NCI-H1930 (cell line): ENCODE measurements at places on chromosomes 4 and X.

DNA sequence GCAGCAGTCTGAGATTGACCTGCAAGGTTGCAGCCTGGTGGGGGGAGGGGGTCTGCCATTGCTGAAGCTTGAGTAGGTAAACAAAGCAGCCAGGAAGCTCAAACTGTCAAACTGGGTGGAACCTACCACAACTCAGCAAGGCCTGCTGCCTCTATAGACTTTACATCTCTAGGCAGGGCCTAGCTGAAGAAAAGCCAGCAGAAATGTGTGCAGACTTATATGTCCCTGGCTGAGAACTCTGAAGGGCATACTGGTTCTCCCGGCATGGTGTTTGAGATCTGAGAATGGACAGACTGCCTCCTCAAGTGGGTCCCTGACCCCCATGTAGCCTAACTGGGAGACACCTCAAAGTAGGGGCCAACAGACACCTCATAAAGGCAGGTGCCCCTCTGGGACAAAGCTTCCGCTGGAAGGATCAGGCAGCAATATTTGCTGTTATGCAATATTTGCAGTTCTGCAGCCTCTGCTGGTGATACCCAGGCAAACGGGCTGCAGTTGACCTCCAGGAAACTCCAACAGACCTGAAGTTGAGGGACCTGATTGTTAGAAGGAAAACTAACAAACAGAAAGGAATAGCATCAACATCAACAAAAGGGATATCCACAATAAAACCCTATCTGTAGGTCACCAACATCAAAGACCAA lies 167.6 kb downstream of the GC start:
- no peak for DNase-seq

DNA sequence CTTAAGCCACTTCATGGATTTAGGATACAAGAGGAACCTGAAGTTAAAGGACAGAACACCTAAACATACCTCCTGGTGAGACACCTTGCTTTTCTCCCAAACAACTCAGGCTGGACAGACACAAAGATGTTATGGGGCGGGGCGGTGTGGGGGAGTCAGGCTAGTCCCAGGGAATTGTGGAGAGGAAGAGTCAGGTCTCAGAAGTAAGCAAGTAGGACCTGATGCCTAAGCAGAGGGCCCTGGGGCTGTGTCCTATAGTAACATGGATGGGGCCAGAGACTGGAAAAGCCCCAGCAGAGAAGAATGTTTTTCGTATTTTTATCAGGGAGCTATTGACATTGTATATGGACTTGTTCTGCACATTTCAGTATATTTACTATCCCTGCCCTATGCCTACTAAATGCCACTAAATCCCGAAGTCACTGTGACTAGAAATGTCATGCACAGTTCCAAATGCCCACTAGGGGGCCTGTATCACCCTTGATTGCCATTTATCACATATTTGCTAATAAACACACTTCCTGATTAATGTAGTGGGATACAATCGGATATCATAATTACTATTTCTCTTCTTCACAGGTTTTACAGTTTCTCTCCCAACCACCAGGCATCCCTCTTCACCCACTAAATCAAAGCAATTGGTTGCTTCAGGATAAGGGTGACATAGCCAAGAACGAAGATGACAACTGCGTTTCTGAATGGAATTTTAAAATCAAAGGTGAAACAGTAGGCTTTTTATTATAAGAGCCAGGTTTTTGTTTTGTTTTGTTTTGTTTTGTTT lies 23.8 kb upstream of the ARHGAP10 start:
- no peak for DNase-seq

GRCh38 chrX:12977761-12978204 lies 2.9 kb downstream of the TMSB4X start:
- no peak for DNase-seq

- no peak for DNase-seq
These were observed 446 bp upstream of the UBE2A start for GRCh38 chrX:119573840-119574393.

GRCh38 chr4:33134366-33134765 lies 2414.2 kb downstream of the PCDH7 start:
- no peak for DNase-seq

DNA sequence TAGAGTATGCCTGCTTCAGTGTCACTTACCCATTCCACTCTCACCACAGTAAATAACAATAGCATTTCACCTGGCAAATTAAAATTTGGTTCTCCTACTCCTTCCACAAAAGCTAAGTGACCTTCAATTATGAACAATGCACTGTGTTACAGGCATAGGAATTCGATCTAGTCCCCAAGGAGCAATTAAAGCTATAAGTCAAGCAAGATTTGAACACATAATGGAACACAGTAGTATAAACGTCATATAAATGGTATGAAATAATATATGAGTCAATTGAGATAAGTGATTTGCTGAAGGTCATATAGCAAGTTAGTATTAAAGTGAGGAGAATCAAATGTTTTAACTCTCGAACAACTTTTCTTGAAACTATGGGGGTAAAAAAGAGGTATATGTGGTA lies 65.8 kb downstream of the ARAP2 start:
- DNase-seq = no peak

GRCh38 chr4:151227172-151227571 lies 49.8 kb upstream of the PRSS48 start:
- DNase-seq = no peak

- no peak for DNase-seq
These were observed 54.0 kb downstream of the SLC9A7 start for GRCh38 chrX:46704767-46705386.

DNA sequence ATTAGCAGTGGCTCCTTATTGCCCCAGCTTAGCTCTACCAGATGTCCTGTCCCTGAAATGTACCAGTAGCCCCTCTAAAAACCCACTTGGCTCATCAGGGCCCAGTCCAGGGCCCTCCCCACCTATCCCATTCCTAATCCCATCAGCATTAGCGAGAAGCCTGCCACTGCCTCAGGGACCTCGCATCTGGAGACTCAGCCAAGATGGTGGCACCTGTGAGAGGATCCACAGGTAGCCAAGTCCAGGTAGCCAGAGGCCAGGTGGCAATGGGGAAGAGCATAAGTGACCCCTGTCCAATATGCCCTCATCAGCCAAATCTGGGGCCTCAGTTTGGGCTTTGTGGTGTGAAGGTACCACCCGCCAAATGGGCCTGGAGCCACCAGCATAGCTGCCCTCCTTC lies 97.7 kb downstream of the MAMLD1 start:
- DNase-seq = no peak

- no peak for DNase-seq
These were observed 30.2 kb upstream of the NKRF start for GRCh38 chrX:119636419-119636818.

- no peak for DNase-seq
These were observed 950.2 kb upstream of the TENM3 start for GRCh38 chr4:181293014-181293413.

DNA sequence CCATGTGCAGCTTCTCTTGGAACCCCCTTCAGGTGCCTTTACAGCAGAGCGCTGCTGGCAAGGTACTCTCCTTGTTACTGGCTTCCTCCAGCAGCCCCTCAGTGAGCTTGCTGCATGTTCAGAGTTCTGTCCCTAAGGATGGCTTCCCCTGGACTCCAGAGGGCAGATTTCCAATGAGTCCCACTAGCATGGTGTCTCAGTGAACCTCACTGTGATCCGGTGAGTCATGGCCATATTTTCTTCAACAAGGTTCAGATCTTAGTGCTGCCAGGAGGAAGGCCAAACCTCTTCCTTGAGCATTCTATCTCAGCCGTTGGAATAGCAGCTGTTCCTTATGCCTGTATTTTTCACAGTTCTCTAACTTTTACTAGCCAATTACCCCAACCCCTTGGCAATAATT lies 98.8 kb downstream of the CASK start:
- no peak for DNase-seq

DNA sequence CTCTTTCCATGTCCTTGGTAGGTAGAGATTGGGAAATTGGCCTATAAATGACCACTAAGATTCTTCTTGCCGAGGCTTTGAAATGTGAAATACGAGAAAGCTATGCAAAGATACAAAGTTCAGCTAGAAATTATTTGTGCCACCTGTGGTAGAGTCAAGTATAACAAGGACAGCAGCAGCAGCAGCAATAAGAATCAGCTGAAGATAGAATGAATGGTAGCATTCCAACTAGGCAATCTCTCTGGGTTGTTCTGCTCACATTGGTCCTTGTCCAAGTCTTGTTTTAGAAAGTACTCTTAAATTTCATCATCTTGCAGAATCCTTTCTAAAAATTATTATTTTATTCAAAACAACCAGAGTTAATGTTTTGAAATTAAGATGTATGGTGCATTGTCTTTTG lies 67.8 kb upstream of the PCDH10 start:
- no peak for DNase-seq

DNA sequence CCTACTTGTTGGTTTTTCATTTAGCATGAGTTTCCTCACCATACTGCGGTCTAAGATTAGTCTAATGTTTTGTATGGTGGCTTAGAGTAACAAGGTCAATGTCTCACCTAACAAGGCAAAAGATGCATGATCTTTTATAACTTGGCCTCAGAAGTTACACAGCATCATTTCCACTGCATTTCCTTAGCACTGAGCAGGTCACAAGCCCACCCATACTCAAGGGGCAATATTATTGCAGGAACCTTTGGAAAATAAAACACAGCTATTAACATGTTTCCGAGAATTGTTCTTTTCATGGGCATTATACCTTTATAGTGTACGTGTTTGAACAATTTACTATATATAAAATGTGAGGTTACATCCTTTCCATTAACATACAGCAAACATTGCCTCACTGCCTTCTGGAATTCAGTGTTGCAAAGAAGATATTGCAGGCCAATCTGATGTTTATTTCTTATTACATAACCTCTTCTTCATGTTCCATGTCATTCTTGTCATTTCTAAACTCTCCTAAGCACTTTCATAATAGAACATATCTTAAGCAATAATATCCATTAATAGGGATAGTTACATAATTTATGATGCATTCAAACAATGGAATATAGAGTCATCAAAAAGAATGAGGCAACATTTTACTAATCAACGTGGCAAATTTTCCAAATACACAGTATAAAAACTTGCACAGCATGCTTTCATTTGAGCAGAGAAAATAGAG lies 153.8 kb downstream of the AREG start:
- DNase-seq = no peak

DNA sequence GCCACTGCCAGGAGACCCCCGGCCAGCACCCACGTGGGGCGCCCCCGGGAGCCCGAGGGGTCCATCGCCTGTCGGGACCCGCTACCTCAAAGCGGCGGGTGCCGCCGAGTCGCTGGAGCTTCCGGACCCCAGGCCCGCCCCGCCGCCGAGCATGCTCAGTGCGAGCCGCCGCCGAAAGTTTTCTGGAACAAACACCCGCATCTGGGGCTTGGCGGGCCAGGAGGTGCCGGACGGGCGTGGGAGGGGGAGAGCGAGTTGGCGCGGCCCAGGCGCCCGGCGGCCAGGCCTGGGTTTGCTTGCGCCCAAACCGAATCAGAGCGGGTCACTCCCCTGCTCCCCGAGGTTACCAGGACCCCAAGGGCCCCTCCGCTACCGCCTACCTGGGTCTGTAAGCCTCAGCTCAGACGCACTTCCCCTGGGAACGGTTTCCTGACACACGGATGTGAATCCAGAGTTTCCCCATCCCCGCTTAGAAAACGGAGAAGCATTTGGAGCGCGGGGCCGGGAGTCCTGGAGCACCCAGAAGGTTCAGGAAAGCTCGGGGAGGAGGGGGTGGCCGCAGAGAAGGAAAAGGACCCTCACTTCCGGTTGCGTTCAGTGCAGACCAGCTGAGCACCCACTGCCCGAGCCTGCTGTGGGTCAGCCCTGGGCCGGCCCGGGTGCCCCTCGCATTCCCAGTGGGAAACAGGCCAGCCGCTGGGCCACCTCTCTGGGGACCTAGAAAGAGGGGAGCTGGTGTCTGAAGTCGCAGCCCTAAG lies at the start of gene EVC2:
TSS of gene EVC2 (minus strand) at position 111 of the 758 bp plus-strand sequence. CDS start at position 65, 46 bp downstream.
- no peak for DNase-seq

DNA sequence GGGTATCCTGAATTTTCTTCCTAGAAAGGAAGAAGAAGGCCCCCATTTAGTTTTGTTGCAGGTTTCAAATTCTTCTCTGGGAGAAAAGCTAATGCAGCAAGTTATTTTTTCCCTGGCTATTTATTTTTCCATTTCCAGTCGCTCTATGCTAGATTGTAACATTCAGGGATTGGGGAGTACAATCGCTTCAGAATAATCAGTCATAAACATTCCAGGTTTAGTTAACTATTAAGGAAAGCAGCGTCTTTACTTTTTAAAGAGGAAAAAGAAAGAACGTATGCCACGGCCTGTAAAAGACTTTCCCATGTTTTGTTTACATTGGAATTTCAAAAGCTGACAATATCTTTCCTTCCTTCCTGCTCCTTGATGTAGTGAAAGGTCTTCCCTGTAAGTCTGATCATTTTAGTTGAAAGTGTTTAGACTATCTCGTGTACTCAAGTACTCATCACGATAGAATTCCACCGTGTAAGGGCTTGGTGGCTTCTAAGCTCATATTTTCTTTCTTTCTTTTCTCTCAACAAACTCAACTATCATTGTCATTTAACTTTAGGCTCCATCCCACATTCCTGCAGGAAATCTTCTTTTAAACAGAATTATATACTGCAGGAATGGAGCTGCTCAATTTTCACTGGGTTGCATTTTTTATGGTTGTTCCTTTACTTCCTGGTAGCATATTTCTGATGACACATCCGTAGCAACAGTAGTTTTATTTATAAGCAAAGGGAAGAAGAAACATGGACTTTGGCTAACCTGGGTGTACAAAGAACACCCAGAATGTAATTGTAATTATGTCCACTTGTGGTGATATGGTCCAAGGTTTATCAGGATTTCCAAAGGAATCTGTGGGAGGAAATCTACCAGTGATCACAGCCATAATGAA lies 213.1 kb upstream of the FAT1 start:
- DNase-seq = no peak

- no peak for DNase-seq
These were observed 10.1 kb upstream of the CXCL8 start for GRCh38 chr4:73730292-73730691.

GRCh38 chr4:140841186-140841585 lies 85.0 kb upstream of the TBC1D9 start:
- no peak for DNase-seq

DNA sequence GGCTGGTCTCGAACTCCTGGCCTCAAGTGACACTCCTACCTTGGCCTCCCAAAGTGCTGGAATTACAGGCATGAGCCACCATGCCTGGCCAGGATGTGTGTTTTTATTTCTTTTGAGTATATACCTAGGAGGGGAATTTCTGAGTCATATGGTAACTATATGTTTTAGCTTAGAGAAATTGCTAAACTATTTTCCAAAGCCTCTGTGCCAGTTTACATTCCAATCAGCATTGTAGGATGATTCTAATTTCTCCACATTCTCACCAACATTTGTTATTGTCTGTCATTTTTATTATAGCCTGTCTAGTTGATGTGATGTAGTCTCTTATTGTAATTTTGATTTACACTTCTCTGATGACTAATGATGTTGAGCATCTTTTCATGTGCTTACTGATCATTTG lies 1576.0 kb downstream of the RPA4 start:
- DNase-seq = no peak

DNA sequence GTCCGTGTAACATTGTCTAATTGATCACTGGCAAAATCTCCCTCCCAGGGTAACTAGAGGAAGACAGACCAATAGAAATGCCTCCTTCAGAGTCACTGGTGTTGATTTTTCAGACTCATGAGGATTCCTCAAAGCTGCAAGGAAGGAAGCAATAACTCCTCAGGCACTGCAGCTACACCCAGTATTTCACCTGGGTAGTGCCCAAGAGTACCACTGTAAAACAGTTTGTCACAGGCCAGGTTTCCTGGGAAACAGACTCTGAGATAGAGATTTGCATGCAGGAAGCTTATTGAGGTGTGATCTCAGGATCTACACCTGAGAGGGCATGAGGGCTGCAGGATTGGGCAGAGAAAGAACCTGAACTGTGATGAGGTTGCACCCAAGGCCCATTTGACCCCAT lies 240.7 kb upstream of the ATP6AP2 start:
- no peak for DNase-seq
